ENCODE measurements at places on chromosomes 4 and X.

GRCh38 chrX:20680998-20681397 is 414.3 kb upstream of the RPS6KA3 start:
- DNase-seq: no peak

DNA sequence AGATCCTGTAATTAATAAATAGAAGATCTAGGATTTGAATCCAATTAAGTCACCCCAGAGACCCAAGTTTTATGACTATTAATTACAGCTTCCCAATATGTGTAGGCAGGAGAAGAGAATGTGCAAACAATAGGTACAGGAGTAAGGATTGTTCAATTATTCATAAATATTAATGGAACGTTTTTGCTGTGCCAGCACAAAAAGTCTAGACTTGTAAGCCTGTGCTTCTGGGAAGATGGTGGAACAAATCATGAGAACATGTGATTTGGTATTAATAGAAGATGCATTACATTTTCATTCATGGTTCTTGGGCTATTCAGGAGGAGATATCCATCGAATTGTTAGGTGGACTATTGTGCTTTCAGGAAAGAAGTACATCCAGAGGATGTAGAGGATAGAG is 1240.9 kb downstream of the STIM2 start:
- DNase-seq: no peak

- no peak for DNase-seq
Measured at GRCh38 chr4:153518637-153519389, 52.7 kb downstream of the TMEM131L start.

GRCh38 chr4:70842761-70843435 is 3.2 kb upstream of the GRSF1 start:
- DNase-seq: no peak

GRCh38 chr4:30866346-30866745 is 146.2 kb downstream of the PCDH7 start:
- no peak for DNase-seq
